ENCODE measurements at places on chromosomes 2 and 18.

- no peak for DNase-seq
Observed at GRCh38 chr2:186126181-186126580, 359.9 kb upstream of the ZC3H15 start.

GRCh38 chr2:160365716-160366367 is 127.8 kb downstream of the RBMS1 start:
- peak; percentile 10 for DNase-seq

- DNase-seq = no peak
Observed at GRCh38 chr2:236857781-236858180, 227.9 kb upstream of the COPS8 start.

DNA sequence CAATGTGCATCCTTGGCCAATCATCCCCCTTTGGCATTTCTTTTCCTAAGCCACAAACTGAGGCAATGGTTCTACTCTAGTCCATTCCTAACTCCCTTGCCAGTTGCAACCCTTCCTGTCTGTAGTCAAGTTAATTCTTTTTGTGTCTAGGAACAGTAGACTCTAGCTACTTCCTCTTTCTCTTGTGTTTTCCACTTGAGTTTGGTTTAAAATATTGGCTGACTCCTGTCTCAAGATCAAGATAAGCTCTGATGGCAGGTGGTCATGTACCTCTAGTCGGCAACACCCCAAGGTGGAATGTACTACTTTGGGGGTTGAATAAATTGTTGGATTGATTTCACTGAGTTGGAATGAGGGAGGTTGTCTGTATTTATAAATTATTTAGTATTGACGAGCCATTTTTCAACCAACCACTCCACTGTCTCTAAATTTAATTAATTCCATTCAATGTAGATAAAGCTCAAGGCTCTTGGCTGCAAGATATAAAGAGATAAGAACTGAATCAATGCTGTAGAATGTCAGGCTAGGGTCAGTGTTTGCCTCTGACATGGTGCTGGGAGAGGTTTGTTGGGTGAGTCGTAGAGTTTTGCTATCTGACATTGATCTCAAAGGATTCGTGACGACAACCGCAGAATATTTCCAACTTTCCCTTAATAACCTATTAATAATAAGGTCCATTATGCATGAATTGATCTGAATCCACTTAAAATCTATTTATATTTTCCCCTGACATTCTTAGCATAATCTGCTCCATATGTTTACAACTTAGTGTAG is 188.7 kb upstream of the APCDD1 start:
- DNase-seq = no peak

DNA sequence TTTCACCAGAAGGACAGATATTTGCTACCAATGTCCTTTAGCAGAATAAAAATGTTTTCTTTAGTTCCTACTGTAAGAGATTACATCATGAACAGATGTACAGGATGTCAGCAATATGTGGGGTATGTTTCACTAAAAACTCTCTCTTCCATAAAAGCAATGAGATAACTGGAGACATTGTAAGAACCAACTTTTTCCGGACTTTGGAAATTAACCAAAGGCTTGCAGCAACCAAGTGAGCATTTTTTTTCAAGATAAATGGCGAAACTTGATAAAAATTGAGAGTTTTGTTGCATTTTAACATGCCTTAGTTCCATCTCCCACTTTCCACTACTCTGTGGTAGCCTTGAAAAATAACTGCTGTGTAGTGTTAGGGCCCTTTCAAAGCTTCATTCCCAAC is 429.8 kb upstream of the CDH2 start:
- DNase-seq = no peak

DNA sequence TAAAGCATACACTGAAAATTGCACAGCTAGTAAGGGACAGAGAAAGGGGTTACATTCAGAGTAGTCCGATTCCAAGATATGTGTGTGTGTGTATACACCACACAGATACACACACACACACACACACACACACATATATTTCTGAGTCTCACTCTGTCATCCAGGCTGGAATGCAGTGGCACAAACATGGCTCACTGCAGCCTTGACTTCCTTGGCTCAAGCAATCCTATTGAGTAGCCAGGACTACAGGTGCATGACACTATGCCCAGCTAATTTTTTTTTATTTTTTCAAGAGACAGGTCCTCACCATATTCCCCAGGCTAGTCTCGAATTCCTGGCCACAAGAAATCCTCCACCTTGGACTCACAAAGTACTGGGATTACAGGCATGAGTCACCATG is 68.1 kb upstream of the ITPRID2 start:
- no peak for DNase-seq

DNA sequence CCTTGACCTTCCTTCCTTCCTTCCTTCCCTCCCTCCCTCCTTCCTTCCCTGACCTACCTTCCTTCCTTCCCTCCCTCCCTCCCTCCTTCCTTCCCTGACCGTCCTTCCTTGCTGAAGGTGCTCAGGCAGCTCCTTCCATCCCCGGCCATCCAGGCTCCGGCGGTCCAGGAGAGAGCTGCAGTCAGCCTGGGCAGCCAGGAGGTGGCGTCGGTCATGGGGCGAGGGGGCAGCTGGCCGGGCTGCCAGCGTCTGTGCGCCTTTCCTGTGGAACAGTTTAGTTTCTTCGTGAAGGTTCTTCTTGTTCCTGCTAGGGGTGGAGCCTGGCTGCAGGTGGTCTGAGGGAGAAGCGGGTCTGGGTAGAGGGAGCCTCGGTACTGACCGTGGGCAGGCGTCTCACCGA is 15.7 kb downstream of the GPR35 start:
- DNase-seq = no peak

GRCh38 chr2:129056309-129056958 is 737.8 kb upstream of the HS6ST1 start:
- DNase-seq = no peak

DNA sequence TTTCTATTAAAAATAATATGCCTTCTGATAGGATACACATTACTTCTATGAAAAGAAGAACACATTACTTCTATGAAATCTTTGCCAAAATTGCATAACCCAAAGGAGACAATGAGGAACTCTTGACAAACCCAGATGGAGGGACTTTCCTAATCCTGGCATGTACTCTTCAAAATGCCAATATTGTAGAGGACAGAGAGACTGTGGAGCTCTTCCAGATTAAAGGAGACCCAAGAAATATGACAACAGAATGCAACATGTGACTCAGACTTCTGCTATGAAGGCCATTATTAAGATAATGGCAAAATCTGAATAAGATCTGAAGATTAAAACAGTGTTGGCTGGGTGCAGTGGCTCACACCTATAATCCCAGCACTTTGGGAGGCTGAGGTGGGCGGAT is 22.2 kb downstream of the SOWAHC start:
- DNase-seq = no peak

DNA sequence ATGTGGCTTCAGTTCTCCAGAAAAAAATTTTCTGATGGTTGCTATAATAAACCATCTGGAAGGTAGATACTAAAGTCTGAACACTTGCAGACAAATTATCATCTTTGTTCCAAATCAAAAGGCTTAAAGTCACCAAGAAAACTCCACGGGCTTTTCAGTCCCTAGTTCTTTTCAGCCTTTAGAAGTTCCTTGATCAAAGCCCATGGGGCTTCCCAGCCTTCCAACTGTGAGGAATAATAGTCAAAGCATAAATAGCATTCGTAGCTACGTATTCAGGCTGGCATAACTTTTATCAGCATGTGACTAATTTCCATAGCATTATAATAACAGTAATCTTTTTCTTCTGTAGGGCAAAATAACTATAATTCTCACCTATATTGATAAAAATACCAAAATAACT is 13.9 kb downstream of the SCG2 start:
- DNase-seq = no peak

- no peak for DNase-seq
Observed at GRCh38 chr2:230411570-230412370, 4.2 kb upstream of the SP100 start.

GRCh38 chr2:74424995-74425406 is 3.5 kb downstream of the WDR54 start:
- DNase-seq = no peak

DNA sequence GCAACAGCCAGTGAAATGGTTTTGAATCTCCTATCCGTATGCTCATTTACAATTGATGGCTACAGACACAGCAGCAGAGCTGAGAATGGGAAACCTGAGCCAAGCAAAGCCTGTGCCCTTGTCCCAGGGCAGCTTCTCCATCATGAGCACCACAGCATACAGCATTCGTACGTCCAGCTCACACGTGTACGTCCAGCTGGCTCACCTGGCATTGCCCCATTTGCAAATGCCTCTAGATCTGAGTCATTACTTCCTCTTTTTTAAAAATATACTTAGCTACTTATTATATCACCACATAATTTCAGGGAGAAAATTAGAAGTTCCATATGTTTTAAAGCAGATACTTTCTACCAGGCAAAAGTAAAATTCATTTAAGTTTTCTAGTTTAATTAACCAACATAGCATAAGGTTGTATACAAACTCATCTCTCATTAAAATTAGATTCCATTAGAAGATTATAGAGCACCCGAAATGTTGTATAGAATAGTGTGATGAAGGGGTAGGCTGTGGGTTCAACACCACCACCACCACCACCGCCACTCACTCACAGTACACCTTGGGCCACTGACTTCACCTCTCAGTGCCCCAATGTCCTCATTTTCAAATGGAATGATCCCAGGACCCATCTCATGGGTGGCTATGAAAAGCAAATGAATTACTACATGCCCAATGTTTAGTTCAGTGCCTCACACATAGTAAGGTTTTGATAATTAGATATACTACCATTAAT is 31.4 kb upstream of the TMEM177 start:
- no peak for DNase-seq

- no peak for DNase-seq
Observed at GRCh38 chr2:134679745-134680144, 39.1 kb downstream of the TMEM163 start.

DNA sequence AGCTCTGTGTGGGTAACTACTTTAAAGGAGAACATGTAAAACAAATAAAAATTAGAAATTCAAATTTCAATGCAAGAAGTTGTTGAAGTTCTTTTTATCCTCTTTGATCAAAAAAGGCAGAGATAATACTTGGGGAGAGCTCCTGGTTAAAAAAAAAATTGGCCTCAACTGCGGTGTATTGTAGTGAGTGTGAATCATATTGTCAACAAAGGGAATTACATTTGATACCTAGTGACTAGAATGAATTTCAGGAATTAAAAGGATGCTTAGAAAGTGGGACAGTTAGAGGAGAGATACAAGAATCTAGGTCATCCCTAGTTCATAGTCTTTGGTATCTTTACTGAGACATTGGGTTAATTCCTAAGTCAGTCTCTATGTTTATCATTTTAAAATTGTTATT is 473.0 kb downstream of the CCDC85A start:
- no peak for DNase-seq

DNA sequence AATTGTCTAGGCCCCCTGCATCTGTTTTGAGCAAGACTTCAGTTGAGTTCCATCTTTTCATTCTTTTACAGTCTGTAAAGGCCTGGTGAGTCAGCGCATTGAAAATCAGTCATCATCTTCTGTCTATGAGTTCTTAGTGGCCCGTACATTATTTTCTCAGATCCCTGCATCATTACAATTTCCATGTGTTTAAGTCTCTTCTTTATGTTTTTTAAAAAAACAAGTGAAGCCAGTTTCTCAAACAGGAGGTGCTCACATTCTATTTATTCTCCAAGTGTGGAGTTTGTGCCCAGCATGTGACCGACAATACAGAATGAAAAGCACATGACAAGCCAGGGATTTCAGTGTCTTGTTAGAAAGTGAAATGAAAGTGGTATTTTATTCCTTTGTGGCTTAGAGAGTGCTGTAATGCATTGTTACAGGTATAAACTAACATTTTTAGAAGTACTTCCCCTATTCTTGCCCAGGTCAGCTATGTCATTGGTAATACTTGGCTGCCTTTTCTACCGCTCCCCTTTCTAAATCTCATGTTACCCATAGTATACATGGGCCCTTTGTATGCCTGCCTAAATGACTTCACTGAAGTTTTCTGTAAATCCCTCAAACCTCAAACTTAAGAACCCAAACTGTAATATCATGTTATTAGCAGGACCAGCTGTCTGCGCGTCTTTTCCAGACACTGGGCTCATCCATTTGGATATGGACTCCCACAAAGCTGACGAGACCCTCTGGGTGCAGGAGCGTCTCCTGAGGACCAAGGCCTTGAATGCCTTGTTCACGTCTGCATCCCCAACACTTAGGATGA is 67.6 kb downstream of the FEZ2 start:
- DNase-seq = no peak

- no peak for DNase-seq
Observed at GRCh38 chr2:226304308-226304707, 495.3 kb downstream of the IRS1 start.

DNA sequence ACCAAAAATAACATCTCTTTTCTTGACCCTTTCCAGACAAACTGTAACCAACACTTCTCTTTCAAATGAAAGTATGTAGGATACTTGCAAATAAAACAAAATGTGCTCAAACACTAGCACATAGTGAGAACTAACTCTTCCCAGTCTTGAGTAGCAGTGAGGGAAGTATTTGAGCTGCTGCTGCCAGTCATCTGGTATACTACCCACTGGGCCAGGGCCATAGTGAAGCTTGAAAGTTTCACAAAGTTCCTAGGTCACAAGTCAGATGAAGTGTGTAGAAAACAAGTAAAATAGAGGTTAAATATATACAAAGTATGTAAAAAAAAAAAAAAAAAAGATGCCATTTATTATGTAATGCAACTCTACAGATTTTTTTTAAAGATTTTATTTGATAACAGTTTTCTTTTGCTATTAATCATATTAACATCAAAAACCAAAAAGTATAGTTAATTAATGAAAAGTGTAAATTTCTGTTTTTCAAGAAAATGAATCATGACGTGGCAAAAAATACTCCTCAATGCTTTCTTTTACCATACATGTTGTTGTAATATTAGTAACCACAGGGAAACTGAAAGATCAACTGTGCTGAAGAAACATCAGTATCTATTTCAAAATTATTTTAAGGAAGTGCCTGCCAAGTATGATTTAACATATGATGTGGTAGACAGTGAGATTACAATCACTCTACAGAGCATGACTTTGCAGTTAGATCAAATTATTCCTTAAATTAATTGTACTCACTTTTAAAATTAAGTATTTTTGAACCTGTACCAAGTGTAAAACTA is 21.6 kb upstream of the TRIB2 start:
- DNase-seq = no peak

GRCh38 chr2:193965263-193965662 is 1691.8 kb upstream of the SLC39A10 start:
- DNase-seq = no peak

GRCh38 chr2:126878601-126879000 is 20.1 kb upstream of the TEX51 start:
- no peak for DNase-seq

DNA sequence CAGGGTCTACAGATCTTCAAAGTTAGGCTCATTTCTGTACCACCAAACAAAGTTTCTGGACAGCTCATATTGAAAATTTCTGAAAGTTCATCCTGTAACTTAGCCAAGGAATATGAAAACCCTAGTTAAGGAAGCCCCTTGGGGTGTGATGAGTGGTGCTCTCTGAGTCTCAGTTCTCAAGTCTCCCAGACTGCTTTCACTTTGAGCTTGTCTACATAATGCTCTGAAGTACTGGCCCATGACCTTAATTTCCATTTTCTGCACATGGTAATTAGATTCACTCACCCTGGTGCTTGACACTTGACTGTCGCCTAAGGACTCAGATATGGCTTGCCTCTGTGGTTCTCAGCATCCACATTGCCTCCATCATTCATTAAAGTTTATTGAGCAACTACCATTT is 51.7 kb upstream of the SATB2 start:
- no peak for DNase-seq

Data from hypothalamus (tissue), 51 donors.